ENCODE measurements at places on chromosomes 12 and 14.

GRCh38 chr12:1019283-1019682 lies 28.3 kb downstream of the ERC1 start:
- DNase-seq: no peak

DNA sequence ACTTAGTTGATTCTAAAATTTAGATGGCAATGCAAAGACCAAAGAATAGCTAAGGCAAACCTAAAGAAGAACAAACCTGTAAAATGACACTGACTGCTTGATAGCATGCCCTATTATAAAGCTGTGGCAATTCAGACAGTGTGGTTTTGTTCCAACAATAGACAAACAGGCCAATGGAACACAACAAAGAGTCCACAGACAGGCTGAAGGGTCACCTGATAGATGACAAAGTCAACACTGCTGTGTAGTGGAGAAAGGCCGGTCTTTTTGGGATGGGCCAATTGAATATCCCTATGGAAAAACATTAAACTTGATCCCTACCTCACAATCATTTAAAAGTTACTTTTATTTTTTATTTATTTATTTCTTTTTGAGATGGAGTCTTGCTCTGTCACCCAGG lies 33.8 kb upstream of the SLC25A3 start:
- DNase-seq: no peak

- no peak for DNase-seq
Measured at GRCh38 chr12:9740106-9740750, 7.3 kb upstream of the CLECL1 start.

- DNase-seq: no peak
Measured at GRCh38 chr12:73106296-73106695, 834.1 kb downstream of the TRHDE start.

DNA sequence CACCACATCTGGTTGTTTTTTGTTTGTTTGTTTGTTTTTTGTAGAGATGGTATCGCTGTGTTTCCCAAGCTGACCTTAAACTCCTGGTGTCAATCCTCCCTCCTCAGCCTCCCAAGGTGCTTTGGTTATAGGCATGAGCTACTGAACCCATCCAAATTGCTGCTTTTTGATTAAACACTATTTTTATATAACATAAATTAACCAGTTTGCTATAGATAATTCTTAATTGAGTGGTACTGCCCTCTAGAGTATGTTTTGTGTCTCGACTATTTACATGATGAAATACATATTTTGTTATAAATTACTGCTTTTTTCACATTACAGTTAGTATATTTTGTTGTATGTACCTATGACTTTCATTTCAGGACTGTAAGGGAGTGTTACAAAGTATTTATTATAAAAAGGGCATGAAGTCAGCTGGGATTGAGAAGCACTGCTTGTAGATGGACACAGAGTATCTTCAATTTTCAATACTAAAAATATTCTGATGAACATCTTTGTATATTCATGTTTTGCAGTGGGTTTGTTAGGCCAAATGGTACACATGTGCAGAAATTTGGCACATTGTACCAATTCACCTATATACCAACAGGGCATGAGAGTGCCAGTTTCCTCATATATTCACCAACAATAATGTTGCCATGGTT lies 14.9 kb upstream of the SCAF11 start:
- DNase-seq: no peak

GRCh38 chr14:85190251-85190650 lies 339.7 kb upstream of the FLRT2 start:
- no peak for DNase-seq

DNA sequence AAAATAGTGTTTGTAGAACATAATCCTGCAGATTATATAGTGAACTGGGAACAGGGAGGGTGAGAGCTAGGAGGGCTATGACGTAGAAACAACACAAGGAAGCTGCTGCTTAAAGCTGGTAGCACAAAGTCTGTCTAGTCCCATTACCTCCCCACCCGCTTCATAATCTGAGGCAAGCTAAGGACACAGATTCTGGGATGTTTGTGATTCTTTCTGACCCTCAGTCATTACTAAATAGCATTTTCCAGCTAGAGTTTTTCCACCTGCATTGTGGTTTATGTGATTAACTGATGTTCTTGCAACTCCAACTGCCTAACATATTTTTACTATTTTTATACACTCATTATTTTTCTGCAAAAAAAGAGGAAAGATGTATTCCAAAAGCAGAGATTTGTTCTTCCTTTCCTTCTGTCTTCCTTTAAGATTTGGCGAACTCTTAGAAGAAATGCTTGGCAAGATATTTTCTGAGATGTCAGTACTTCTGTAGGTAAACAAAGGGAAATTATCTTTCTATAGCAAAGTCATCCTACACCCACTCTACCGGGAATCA lies 293.2 kb upstream of the FAR2 start:
- DNase-seq: no peak

DNA sequence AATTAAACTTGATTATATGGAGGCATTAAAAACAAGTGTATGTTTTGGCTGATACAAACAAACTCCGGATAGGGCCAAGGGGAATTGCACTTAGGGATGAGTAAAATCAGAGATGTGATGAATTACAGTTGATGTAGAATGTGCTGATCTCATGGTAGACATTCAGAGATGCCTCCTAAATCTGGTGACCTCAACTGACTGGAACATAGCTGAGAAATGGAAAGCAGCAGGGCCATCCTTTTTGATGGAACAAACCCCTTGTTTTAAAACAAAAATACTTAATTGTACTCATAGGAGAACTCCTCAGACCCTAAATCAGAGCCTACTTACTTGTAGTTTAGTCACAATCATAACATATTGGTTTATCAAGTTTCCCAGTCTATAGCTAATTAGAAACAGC lies 122.8 kb downstream of the C12orf75 start:
- peak; percentile 65 for DNase-seq

DNA sequence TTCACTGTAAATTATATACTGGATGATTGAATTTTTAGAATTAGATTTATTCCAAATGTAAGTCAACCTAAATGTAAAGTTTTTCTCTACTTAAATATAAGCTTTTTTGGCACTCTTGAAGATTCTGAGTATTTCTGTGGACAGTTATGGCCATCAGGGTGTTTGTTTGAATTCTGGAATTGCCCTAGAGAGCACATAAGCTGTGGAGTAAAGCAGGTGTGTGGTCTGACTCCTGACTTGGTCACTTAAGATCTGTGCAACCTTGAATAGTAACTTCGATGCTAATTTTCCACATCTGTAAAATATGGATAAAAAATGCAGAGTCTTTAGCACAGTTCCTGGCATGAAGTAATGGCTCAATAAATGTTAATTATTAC lies 64.4 kb downstream of the FUT8 start:
- DNase-seq: no peak

DNA sequence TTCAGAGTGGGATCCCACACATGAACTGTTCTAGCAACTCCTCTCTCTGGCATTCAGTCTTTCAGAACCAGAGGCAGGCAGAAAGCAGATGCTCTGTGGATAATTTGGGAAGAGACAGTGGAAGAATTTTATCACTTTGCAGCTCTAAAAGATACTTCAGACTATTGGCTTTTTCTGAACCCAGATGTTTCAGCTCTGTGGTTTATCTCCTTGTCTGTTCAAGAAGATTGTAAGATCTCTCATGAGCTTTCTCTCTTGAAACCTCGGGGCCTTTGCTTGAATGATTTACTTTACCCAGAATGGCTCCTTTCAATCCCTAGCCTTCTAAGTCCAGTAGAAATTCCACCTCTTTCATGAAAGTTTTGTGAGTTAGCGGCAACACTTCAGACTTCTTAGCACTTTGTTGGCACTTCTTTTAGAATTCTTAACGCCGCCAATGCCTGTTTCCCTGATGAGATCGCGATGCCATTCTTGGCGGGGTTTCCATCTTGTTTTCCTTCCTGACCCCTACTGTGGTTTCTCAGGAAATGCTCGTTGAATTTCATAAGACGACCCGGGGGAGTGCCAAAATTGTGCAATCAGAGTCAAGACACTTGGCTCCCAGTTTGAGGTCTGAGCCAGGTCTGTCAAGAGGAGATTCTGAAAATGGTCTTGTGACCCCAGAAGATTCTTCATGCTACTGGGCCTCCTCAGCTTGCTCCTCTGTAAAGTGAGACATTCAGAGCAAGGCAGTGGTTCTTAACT lies 107.0 kb upstream of the PRICKLE1 start:
- peak; percentile 45 for DNase-seq

DNA sequence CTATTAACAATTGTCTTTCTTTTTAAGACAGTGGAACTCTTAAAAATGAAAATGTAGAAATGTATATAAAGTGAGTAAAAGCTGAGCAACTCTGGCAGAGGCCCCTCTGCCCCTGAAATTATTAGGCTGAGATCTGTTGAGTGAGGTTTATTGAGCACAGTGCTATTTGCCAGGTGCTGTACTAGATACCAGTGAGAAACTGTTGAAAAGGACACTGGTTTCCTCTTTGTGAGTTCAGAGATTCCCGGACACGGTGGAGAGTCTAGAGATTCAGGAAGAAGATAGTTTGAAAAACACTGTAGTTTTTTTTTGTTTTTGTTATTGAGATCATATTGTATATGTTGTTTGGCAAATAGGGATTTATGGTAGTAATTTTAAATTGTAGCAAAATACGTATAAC lies 11.2 kb downstream of the ACVR1B start:
- no peak for DNase-seq

DNA sequence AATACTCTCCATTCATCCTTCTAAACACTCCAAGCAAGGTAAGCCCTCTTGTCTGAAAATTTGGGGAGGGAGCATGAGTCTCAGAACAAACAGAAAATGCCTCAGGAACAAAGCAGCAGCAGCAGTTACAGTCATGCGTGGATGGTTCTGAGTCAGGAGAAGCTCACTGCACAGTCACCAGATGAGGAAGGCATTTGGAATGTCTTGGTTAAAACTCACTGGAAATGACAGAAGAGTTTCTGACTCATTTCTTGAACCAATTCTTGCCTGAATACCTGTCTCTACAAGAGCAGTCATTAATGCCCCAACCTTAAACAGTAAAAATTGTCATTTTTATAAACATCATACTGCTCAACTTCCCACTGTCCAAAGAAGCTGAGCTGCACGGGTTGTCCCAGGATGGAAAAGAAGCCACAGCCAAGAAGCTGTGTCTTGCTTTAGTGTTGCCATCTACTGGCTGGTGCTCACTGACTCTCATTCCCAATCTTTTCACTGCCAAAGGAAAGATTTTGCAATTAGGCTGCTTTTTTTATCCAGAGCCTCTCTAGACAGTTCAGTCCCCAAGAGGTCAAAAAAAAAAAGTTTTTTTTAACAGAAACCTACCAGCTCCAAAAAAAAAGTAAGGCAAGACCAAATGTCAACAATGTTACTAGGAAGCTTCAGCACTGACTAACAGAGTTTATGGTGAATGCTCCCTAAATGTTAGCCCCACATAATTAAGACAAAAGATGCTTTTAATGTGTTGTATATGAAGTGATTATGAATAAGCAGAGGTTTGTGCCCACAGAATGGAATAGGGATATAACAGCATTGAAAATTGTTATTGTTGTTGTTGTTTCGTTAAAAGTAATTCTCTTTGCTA lies 40.4 kb downstream of the KICS2 start:
- peak; percentile 99 for DNase-seq

- no peak for DNase-seq
Measured at GRCh38 chr12:69243099-69244084, 4.0 kb downstream of the CPSF6 start.

- no peak for DNase-seq
Measured at GRCh38 chr12:55891310-55891709, 36.4 kb downstream of the PYM1 start.

DNA sequence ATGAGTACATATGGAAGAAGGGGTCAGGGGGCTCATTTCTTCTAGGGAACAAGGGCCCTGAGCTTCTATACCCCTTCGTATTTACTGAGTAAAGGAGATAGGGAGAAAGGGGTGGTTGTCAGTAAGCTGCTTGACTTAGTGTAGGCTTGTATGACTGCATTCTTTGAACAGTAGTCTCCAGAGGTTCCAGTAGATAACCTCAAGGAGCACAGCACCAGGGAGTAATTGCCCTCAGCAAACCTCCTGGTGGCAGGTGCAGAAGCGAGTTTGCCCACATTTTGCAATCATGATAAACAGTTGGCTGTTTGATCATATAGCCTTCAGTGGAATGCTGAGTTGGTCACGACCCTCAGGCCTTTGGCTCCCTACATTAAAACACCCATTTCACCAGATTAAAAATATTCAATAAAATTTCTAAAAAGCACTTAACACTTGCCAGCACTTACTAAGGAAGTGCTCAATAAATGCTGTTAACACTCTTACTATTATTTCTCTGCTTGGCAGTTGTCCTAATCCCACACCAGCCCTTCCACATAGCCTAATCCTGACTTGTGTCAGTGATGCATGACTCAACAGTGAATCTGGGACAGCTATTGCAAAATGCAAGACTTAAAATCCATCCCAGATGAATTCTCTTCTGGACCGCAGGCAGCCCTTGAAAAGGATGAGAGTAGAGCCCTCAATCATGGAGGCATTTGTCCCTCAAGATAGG lies 3.7 kb upstream of the DHRS4L2 start:
- DNase-seq: peak; percentile 95

DNA sequence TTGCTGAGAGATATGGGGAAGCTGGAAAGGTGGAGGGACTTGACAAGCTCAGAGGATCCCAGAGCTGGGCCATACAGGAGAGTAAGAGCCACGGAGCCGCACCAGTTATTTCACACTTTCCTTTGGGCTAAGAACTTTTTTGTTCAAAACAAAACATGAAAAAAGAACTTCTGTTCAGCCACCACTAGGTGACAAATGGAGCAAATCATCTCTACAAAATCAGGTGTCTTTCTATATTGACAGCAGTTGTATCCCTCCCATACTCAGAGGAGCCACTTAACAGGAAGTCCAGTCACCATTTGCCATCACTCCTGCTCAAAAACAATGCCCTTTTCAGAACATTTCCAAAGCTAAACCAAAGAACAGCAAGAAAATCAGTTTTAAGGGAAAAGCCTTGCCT lies 70.3 kb upstream of the DBX2 start:
- no peak for DNase-seq

DNA sequence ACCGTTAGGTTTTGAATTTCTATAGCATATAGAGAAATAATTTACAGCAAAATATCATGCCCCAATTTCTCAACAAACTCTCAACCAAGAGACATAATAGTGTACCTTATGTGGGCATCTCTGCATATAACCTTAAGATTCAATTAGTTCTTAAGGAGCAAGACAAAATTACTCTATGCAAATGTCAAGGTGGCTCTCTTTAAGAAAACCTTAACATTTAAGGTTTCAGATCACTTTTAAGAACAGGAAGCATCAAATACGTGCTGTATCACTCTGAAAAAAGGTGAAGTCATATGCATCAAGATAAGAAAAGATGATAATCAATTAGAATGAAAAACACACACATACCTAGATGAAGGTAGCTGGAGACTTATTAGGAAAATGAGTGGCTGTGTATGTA lies 728.0 kb downstream of the FLRT2 start:
- DNase-seq: no peak

DNA sequence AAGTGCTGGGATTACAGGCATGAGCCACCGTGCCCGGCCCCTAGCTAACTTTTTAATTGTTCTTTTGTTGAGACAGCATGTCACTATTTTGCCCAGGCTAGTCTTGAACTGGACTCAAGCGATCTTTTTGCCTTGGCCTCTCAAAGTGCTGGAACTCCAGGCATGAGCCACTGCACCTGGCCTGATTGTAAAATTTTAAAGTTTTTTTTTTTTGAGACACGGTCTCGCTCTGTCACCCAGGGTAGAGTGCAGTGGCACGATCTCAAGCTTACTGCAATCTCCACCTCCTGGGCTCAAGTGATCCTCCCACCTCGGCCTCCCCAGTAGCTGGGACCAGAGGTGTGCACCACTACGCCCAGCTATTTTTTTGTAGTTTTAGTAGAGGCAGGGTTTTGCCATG lies 79.1 kb upstream of the SINHCAF start:
- no peak for DNase-seq
